Activated CD8-positive, alpha-beta T cell treated with anti-CD3 and anti-CD28 coated beads for 36 hours (primary cell): ENCODE measurements at places on chromosomes 13 and 19. TPM values are rescaled to one million over a fixed set of nuclear protein-coding genes. Genes with fewer than 3 reads are reported as not detected.

The CBY2 gene
- total RNA-seq = not detected

DNA sequence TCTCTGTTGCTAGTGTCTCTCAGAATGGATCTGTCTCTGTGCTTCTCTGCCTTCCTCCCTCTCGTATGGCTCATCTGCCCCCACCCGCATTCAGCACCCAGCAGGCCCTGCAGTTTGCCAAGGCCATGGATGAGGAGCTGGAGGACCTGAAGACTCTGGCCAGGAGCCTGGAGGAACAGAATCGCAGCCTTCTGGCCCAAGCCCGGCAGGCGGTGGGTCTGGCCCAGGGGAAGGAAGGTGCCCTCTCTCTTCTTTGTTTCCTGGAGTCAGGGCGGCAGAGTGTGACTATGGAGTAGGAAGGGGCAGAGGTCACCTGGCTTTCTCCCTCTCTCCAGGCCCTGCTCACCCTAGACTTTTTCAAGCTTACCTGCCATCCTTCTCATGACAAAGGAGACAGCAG lies 10.9 kb downstream of the KASH5 start:
- no peak overlapping the region for H3K27ac ChIP-seq
- H3K27me3 ChIP-seq = peaks cover 2% of the 10 kb centered on the region
- H3K4me1 ChIP-seq = peaks cover 10% of the 10 kb centered on the region
- DNase-seq = no peak
- no peak overlapping the region for H3K4me3 ChIP-seq

GRCh38 chr19:8404391-8405151 lies 8.5 kb upstream of the MARCHF2 start:
- H3K27me3 ChIP-seq = no peaks in the 10 kb centered on the region
- no peak overlapping the region for H3K27ac ChIP-seq
- DNase-seq = no peak
- no peak overlapping the region for H3K4me3 ChIP-seq

- H3K4me3 ChIP-seq = no peak overlapping the region
- H3K27ac ChIP-seq = no peak overlapping the region
- peaks cover 67% of the 10 kb centered on the region for H3K4me1 ChIP-seq
- H3K36me3 ChIP-seq = peaks cover 16% of the 10 kb centered on the region
These were observed 5.3 kb downstream of the USP12 start for GRCh38 chr13:27166313-27166712.

The TMEM86B gene
- total RNA-seq = 6.2 TPM

DNA sequence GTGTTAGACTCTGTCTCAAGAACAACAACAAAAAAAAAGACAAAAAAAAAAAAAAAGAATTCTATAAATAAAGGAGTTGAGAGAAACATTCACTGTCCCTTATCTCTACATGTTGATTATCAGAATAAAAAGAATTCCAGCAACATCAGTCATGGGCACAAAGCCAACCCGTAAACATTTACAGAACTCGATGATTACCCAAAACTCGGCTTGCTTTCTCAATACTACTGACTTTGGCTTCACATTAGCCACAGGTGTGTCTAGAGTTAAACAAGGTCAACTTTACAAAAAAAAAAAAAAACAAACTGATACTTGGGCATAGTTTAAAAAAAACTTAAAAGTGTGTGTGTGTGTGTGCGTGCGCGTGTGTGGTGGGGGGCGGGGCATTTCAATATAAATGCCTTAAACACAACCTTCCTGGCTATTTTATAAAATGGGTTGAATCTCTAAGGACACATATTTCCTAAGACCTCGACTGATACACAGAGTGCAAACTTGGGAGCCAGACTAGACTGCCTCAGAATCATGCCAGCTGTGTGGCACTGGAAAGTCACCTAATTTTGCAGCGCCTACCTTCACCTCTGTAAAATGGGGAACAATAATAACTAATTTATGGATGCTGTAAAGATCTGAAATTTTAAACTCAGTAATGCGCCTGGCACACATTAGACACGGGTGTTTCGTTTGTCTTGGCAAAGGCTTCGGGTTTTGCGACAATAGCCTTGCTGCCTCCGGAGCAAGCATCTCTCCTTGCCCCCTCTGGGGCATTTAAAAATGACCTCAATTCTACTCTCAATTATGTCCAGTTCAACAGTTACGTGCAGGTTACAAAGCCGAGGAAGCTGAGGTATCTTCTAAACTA lies 922 bp downstream of the EBPL start:
- peaks cover 12% of the 10 kb centered on the region for H3K36me3 ChIP-seq
- peak overlapping the region; percentile 53 for H3K27ac ChIP-seq
- H3K27me3 ChIP-seq = no peaks in the 10 kb centered on the region
- H3K4me3 ChIP-seq = peak overlapping the region; percentile 83
- DNase-seq = peak; percentile 21

GRCh38 chr19:17505223-17505622 lies 6.2 kb upstream of the PGLS start:
- no peak for DNase-seq
- H3K4me1 ChIP-seq = peaks cover 28% of the 10 kb centered on the region
- H3K27me3 ChIP-seq = no peaks in the 10 kb centered on the region
- H3K4me3 ChIP-seq = no peak overlapping the region
- H3K27ac ChIP-seq = peak overlapping the region; percentile 18
- peaks cover 16% of the 10 kb centered on the region for H3K36me3 ChIP-seq

GRCh38 chr13:113553511-113554332 lies 30.8 kb upstream of the TFDP1 start:
- no peak overlapping the region for H3K4me3 ChIP-seq
- H3K27ac ChIP-seq = no peak overlapping the region
- no peak for DNase-seq
- no peaks in the 10 kb centered on the region for H3K4me1 ChIP-seq
- H3K36me3 ChIP-seq = peaks cover 4% of the 10 kb centered on the region

DNA sequence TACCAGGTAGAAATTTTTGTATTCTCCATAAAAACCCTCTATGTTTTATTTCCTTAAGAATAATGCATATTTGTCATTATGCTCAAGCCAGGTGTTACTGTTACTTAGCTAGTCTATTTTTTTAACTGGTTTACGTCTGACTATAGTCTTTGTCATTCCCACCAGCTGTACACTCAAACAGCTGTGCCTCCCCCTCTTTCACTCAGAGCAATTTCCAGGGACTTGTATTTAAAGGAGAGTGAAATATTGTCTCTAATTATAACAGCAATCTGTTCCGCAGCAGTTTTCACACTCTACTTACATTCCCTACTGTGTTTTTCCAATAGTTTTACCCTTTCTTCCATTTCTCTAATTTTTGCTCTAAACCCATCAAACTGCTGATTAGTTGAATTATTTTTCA lies 813.6 kb upstream of the MIR17HG start:
- H3K4me1 ChIP-seq = no peaks in the 10 kb centered on the region
- no peak overlapping the region for H3K4me3 ChIP-seq
- H3K36me3 ChIP-seq = no peaks in the 10 kb centered on the region
- H3K27me3 ChIP-seq = no peaks in the 10 kb centered on the region

DNA sequence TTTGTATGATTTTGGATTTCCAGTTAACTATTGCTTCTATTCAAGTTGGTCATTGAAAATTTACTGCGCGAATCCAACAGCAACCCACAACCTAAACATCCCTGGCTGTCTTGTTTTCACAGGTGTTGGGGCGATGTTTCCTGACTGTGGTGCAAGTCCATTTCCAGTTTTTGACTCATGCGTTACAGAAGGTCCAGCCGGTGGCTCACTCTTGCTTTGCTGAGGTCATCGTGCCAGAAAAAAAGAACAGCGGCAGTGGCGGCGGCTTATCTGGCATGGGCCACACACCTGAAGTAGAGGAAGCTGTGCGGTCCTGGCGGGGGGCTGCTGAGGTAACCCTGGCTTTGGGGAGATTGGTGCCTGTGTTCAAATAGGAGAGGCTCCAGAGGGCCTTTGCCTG lies 45.2 kb upstream of the GPI start:
- no peak overlapping the region for H3K4me3 ChIP-seq
- H3K27ac ChIP-seq = no peak overlapping the region
- H3K4me1 ChIP-seq = peaks cover 21% of the 10 kb centered on the region

GRCh38 chr19:38417544-38418506 lies 8.2 kb downstream of the RASGRP4 start:
- no peaks in the 10 kb centered on the region for H3K36me3 ChIP-seq
- H3K4me3 ChIP-seq = peak overlapping the region; percentile 73
- H3K4me1 ChIP-seq = peaks cover 14% of the 10 kb centered on the region
- DNase-seq = peak; percentile 76
- H3K27me3 ChIP-seq = no peaks in the 10 kb centered on the region

GRCh38 chr19:48344892-48345291 lies 18.8 kb downstream of the TMEM143 start:
- no peaks in the 10 kb centered on the region for H3K4me1 ChIP-seq
- H3K36me3 ChIP-seq = no peaks in the 10 kb centered on the region
- H3K27me3 ChIP-seq = no peaks in the 10 kb centered on the region
- H3K4me3 ChIP-seq = no peak overlapping the region
- no peak for DNase-seq
- no peak overlapping the region for H3K27ac ChIP-seq

- H3K27ac ChIP-seq = peak overlapping the region; percentile 100
- peaks cover 2% of the 10 kb centered on the region for H3K27me3 ChIP-seq
- H3K4me3 ChIP-seq = peak overlapping the region; percentile 100
- peaks cover 40% of the 10 kb centered on the region for H3K4me1 ChIP-seq
- peak; percentile 87 for DNase-seq
- peaks cover 15% of the 10 kb centered on the region for H3K36me3 ChIP-seq
These were observed 1.1 kb upstream of the WBP4 start for GRCh38 chr13:41060082-41060723.

DNA sequence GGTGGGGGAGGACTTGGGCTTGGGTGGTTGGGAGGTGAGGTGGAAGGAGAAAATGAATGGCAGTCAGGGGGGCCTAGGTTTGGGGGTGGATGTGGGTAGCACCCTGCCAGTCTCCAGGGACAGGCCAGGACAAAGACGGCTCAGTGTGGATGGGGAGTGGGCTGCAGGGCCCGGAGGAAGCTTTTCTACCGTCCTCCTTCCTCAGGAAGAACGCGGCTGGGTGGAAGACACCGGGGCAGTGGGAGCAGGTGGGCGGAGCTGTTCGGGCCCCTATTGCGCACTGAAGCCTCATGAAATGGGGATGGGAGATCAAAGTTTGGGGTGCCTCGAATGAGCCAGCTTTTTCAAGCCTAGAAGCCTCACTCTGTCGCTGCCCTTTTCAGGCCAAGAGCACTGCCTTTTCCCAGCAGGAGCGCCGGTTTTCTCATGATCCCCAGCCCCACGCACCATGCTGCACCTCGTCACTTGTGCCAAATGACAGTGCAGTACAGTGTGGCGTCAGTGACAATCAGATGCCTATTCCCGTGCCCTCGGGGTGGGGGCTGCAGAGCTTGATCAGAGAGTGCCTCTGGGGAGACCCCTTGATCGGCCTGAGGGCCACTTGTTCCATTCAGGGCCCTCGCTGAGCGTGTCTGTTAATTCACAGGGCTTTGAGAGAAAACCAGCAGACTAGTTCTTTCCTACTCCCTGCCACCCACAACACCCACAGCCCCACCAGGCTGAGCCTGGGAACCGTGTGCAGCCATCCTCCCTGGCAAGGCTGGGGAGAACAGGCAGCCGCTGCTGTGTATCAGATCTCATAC lies 1.5 kb downstream of the CALM3 start:
- no peaks in the 10 kb centered on the region for H3K27me3 ChIP-seq
- H3K4me1 ChIP-seq = peaks cover 32% of the 10 kb centered on the region
- H3K36me3 ChIP-seq = peaks cover 50% of the 10 kb centered on the region
- H3K4me3 ChIP-seq = peak overlapping the region; percentile 99
- peak; percentile 77 for DNase-seq
- H3K27ac ChIP-seq = peak overlapping the region; percentile 100

GRCh38 chr19:32176591-32176990 lies 168.8 kb upstream of the ZNF507 start:
- H3K4me1 ChIP-seq = no peaks in the 10 kb centered on the region
- H3K4me3 ChIP-seq = no peak overlapping the region
- H3K27ac ChIP-seq = no peak overlapping the region
- H3K36me3 ChIP-seq = no peaks in the 10 kb centered on the region

The PGLYRP1 gene
- total RNA-seq = not detected

GRCh38 chr13:93080587-93080986 lies 146.0 kb upstream of the GPC6 start:
- no peaks in the 10 kb centered on the region for H3K27me3 ChIP-seq
- DNase-seq = no peak
- no peak overlapping the region for H3K27ac ChIP-seq
- H3K4me3 ChIP-seq = no peak overlapping the region
- H3K4me1 ChIP-seq = no peaks in the 10 kb centered on the region

DNA sequence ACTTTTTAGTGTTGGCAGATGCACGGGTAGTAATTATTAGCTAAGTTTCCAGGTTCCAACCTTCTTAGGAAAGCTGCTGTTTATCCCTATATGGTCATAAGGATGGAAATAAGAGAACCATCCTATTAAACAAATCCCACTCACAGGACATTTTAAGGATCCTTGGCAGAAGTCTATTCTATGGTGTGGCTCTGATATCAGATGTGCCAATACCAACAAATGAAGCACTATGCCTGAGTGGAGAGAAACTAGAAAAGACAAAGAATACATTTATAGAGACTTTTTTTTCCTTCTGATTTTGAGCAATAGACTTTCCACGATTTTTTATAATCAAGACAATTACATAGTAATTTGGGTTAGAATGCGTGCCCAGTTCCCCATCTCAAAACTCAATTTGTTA lies 12.6 kb downstream of the PCDH17 start:
- DNase-seq = no peak
- H3K27me3 ChIP-seq = no peaks in the 10 kb centered on the region
- H3K4me3 ChIP-seq = no peak overlapping the region
- H3K36me3 ChIP-seq = no peaks in the 10 kb centered on the region
- H3K4me1 ChIP-seq = no peaks in the 10 kb centered on the region

DNA sequence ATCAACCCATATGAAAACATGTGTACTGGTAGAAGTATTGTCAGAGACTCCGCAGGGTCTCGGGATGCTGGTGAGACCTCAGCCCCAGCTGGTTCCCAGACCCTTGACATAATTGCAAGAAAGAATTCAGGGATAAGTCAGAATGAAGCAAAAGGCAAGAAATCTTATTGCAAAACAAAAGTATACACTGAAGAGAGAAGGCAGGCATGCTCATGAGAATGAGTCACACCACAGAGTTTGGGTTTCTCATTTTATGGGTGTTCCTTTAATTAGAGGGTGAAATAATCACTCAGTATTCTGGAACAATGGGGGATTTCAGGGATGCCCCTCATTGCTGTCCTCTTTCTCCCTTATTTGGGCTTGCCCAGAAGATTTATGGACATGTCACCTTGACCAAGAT lies 1423.8 kb upstream of the MIR17HG start:
- DNase-seq = no peak
- H3K27ac ChIP-seq = no peak overlapping the region
- no peaks in the 10 kb centered on the region for H3K27me3 ChIP-seq
- H3K36me3 ChIP-seq = no peaks in the 10 kb centered on the region
- no peak overlapping the region for H3K4me3 ChIP-seq

- no peak for DNase-seq
- H3K27me3 ChIP-seq = no peaks in the 10 kb centered on the region
- no peaks in the 10 kb centered on the region for H3K36me3 ChIP-seq
- no peak overlapping the region for H3K27ac ChIP-seq
- peaks cover 21% of the 10 kb centered on the region for H3K4me1 ChIP-seq
- no peak overlapping the region for H3K4me3 ChIP-seq
These were observed 22.9 kb upstream of the ADGRE1 start for GRCh38 chr19:6864325-6864940.

GRCh38 chr13:99356262-99357091 lies 49.3 kb upstream of the GPR183 start:
- peak overlapping the region; percentile 93 for H3K27ac ChIP-seq
- peaks cover 90% of the 10 kb centered on the region for H3K36me3 ChIP-seq
- no peaks in the 10 kb centered on the region for H3K27me3 ChIP-seq
- peak; percentile 71 for DNase-seq

GRCh38 chr13:75329723-75330122 lies 152.2 kb downstream of the TBC1D4 start:
- H3K4me3 ChIP-seq = no peak overlapping the region
- no peak for DNase-seq
- H3K27ac ChIP-seq = no peak overlapping the region
- peaks cover 19% of the 10 kb centered on the region for H3K4me1 ChIP-seq
- no peaks in the 10 kb centered on the region for H3K27me3 ChIP-seq
- H3K36me3 ChIP-seq = peaks cover 7% of the 10 kb centered on the region
